ENCODE measurements at places on chromosomes 16 and 17.

GRCh38 chr17:73914536-73915274 is 270.5 kb upstream of the SDK2 start:
- no peak for DNase-seq

DNA sequence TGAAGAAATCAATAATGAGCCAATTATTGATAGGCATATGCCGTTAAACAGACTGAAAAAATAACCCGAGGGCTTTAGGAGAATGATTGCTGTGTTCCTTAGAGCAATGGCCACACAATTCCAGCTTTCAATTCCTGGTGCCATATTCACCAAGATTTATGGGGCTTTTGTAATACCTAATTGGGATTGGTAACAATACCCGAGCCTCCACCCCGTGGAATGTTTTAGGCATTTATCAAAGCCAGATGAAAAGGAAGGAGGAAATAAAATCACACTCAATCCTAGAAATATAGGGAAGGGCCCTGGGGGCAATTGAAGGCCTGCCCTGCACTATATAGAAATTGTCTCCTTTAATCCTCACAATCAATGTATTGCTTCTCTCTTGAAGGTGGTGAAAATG is 42.1 kb upstream of the MLYCD start:
- DNase-seq: no peak

GRCh38 chr16:53924331-53925106 is 220.6 kb downstream of the FTO start:
- DNase-seq: no peak

GRCh38 chr16:89944773-89945172 is 3.8 kb upstream of the DEF8 start:
- no peak for DNase-seq

DNA sequence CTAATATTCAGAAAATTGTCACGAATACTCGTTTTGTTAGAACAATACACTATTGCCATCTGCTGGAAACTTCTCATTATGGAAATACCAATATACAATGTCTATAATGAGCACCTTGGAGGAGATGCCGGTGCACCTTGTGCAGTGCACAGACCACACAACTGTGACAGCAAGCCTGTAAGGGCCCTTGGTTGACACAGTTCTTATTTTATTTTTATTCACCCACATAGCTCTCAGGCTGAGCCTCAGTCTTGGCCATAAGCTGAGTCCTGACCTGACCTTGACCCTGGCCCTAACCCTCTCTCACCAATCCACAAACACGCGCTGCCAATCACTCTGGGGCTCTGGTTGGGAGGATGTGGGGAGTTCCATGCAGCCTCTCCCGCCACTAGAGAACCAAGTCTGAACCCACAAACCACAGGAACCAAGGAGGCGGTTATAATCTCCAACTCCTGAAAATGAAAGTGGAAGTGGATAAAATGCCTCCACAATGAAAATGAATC is 7.6 kb downstream of the AIPL1 start:
- DNase-seq: peak; percentile 83

DNA sequence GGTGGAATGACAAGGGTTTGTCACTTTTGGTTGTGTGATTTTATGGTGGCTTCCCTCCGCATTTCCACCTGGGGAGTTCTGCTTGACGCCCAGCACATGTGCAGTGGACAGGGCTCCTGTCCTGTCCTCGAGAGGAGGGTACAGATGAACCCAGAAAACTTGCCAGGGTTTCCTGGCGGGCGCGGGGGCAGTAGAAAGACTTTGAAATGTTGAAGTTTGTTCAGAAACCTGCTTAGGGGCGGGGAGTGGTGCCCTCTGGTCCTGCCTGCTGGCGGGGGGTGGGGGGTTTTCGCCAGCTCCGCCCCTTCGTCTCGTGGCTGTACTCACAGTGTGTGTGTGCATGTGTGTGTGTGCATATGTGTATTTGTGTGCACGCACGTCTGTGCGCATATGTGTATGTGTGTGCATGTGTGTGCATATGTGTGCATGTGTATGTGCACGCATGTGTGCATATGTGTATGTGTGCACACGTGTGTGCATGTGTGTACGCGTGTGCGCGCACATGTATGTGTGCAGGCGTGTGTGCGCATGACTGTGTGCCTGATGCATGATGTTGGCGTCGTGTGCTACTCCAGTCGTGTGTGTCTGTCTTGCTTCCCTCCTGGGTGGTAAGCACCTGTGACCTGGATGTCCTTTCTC is 6.8 kb downstream of the FN3KRP start:
- no peak for DNase-seq

- DNase-seq: peak; percentile 17
Measured at GRCh38 chr17:83203073-83203471, 123.7 kb downstream of the METRNL start.

GRCh38 chr16:49486400-49486799 is 112.8 kb downstream of the C16orf78 start:
- DNase-seq: no peak

DNA sequence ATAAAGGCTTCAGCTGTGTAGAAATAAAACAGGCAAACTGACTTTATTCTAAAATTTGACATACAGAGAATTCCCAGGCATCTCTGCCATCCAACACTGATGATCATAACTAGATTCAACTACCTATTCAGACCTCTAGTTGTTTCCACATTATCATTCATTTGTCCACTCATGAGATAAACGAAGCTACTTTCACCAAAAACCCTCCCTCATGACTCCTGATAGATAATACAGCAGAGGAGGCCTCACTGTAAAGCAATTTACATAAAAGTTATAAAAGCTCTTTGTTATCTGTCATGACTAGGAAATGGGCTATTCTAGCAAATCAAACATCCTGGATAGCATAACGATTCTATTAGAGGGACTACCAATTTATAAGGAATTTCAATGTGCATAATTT is 19.6 kb upstream of the RFFL start:
- no peak for DNase-seq

DNA sequence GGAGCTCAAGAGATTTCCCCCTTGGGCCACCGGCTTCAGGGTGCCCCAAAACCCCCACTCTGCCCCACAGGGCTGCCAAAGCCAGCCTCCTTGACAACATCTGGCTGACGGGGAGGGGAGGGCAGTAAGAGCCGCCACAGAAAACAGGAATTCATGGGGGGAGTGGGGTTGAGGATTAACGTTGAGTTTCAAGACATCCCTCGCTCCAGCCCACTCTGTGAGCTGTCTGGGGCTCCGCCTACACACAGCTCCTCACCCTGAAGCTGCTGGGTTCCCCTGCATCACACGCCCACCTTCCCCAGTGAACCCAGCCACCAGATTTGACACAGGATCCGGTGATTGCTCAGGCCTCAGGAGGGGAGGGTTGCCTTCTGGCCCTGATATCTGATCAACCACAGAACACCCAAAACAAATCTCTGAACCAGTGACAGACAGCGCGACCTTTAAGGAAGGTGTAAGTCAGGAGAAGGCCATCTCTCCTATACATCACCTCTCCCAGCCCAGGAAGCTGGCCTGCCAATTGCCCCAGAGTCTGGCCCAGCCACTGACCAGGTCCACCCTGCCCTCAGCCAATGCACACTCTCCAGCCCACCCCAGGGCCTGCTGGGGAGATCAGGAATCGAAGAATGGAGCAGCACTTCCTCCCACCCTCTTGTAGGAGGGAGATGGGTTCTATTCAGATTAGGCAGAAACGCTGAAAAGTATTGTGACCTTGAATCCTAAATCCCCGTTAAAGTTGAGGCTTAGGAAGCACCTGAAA is 132.1 kb downstream of the CLEC16A start:
- DNase-seq: peak; percentile 72

GRCh38 chr16:13856811-13857511 is 63.0 kb upstream of the ERCC4 start:
- DNase-seq: no peak

- no peak for DNase-seq
Measured at GRCh38 chr16:86581458-86581857, 3.1 kb downstream of the FOXL1 start.

- peak; percentile 38 for DNase-seq
Measured at GRCh38 chr16:17224879-17225281, 245.9 kb downstream of the XYLT1 start.

DNA sequence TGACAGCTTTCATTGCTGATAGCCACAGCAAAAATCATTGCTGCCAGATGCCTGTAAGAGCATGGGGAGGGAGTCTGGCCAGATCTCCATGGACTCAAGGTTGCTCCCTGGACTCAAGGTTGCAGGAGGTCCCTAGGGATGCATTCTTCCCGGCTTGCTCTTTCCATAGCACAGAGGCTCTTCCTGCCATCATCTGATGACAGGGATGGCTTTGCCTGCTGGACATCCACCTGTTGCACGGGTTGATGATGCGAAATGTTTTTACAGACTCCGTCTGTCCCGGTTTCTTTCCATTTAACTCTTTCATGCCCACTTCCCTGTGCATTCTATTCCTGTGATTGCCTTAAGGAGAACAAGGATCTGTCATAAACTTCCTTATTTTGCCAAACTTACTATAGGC is 115.6 kb upstream of the HSBP1 start:
- DNase-seq: no peak

DNA sequence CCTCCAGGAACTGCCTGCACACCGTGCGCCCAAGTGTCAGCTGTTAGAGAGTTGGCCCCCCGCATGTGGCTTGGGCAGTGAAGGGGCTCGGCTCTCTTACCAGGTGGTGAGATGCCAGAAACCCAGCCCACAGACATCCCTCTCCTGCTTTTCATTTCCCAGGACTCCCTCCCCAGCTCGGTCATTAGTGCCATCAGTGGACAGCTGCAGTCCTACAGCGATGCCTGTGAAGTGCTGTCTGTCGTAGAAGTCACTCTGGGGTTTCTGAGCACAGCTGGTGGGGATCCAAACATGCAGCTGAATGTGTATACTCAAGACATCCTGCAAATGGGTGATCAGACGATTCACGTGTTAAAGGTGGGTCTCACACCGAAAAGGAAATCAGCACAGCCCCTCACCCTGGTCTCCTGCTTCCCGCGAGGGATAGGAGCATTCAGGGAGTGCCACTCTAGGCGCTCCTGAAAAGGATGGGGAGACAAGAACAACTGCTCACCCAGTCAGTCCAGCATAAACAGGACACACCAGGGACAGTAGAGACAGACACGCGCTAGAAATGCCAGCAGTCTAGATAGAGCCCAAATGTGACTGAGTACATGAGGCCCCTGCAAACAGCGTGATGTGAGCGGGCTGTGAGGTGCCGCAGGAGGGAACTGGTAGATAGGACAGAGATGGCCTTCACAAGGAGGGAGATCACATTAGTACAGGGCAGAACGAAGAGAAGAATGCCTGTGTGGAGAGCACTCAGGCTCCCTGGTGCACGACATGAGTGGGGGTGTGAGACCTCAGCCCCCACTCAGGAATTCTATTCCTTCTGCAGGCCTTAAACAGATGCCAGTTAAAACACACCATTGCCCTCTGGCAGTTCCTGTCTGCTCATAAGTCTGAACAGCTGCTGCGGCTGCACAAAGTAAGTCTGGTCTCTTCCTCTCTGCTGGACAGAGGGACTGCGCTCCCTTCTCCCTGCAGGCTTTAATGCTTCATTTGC is 25.7 kb upstream of the ENDOV start:
- DNase-seq: no peak

DNA sequence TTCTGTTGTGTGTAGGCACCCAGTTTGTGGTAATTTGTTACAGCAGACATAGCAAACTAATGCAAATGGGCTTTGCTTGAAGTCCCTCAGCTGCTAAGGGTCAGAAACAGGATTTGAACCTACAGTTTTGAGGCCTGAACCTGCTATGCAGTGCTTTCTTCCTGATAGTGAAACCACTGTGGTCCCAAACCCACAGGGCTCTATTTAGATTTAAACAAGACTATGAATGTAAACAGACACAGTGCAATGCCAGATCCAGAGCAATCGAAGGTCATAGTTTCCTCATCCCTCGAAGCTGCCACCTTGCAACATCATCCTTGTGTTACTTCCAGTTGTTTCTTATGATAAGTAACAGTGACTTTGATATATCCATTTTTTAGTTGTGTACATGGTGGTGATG is 630.2 kb downstream of the WWOX start:
- DNase-seq: no peak

DNA sequence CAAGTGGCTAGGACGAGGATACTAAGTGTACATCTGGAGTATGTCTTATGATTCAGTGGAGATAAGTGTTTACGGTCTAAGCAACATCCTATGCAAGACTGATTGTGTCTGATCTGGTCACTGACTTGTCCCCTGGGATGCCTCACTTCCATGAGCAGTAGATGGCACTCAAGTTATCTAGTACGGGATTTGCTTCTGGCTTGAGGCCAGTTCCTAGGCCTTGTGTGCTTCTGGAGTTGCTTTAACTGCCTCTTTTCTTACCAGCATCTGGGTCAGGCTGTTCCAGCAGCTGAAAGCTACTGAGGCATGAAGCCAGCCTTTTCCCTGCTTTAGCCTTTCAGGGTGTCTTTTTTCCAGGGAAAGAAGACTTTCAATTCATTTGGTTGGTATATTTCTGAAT is 23.0 kb downstream of the SUPT6H start:
- no peak for DNase-seq

- DNase-seq: no peak
Measured at GRCh38 chr16:68155425-68155824, 70.3 kb downstream of the NFATC3 start.

GRCh38 chr16:68920349-68920748 is 77.0 kb downstream of the TANGO6 start:
- DNase-seq: no peak

GRCh38 chr17:77935121-77935571 is 23.4 kb upstream of the TNRC6C start:
- DNase-seq: no peak

DNA sequence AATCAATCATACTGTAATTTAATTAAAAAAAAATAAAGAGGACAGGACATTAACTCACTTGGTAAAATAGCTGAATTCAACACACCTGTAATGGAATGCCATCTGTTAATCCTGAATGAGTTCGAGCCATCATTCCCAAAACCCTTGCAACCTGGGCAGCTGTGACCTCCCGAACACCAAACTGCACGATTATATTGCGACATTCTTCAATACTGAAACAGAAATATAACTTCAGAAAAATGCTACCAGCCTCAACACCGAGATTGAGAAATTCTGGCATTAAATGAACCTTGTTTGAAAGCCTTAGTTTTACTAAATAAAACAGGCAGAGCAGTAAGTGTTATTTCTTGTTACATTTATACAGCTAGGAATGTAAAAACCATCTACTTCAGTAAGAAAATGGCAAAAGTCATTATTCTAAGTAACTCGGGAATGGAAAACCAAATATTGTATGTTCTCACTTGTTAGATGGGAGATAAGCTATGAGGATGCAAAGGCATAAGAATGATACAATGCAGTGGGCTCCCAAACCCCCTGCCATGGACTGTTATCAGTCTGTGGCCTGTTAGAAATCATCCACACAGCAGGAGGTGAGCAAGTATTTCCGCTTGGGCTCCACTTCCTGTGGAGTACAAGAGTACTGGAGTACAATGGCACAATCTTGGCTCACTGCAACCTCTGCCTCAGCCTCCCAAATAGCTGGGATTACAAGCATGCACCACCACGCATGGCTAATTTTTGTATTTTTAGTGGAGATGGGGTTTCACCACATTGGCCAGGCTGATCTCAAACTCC is 46.5 kb downstream of the CNOT1 start:
- no peak for DNase-seq

Measured in activated CD4-positive, alpha-beta memory T cell treated with anti-CD3 and anti-CD28 coated beads, Interleukin-2, amount 10 ng/mL, durations not matched to agents 7 days and 5 days (primary cell).